Endodermal cell (in vitro differentiated cells): ENCODE measurements at places on chromosomes 1 and 21. TPM values are rescaled to one million over a fixed set of nuclear protein-coding genes. Genes with fewer than 3 reads are reported as not detected.

IFNLR1 gene
- 13.0 to 18.0 TPM (median 14.7 TPM) in 3 replicates for total RNA-seq

ETV3L gene
- total RNA-seq, result 0.21 to 0.38 TPM in 2 of 3 replicates, not detected in the other

DNA sequence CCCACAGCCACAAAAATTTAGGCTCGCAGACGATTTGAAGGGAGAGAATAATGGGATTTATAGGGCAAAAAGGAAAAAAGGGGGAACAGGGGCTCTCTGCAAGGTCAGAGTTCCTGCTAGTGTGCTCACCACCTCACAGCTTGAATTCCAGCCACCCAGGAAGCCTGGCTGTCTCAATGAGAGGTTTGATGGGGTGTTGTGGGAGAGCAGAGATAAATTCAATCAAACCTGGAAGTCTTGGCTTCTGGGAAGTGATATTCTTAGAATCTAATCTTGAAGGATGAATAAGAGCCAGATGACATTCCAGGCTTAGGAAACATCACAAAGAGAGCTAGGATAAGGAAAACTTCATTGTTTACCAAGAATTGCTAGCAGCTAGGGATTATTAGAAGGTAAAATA lies 47.4 kb upstream of the C21orf91 start:
- H3K36me3 ChIP-seq, result no peaks in the 10 kb centered on the region
- DNase-seq, result no peak

FMN2 gene
- total RNA-seq, result 20.6 and 26.9 TPM in 2 replicates

RGS16 gene
- total RNA-seq, result 13.7 and 14.8 TPM in 2 replicates

DNA sequence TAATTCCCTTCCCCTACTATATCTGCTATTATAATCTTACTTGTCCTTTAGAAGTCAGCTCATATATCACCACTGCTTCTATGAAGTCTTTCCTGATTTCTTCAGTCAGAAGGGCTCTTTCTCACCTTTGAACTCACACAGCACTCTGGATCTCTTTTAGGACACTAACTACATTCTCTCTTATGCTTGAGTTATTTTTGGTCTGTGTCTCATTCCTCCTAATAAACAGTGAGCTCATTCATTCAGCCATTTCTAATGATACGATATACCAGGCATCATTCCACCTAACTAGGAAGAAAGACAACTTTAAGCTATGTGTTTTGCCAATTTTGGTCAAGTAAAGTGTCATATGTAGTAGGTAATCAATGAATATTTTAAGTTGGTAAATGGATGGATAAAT lies 1.2 kb upstream of the STYXL2 start:
- DNase-seq, result no peak
- no peak overlapping the region for H3K4me3 ChIP-seq
- H3K36me3 ChIP-seq, result no peaks in the 10 kb centered on the region
- H3K27ac ChIP-seq, result no peak overlapping the region
- H3K4me1 ChIP-seq, result no peaks in the 10 kb centered on the region
- no peaks in the 10 kb centered on the region for H3K27me3 ChIP-seq

DNA sequence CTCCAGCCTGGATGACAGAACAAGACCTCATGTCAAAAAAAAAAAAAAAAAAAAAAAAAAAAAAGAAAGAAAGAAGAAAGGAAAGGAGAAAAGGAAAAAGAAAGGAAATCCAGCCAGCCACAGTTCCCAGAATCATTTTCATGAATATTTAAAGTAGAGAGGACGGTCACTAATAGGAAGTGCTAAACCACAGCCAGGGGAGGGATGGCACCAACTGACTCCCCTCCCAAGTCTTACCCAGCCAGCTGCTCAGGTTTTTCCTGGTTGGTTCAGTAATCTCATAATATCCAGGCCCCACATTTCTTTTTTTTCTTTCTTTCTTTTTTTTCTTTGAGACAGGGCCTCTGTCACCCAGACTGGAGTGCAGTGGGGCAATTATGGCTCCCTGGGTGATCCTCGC lies 63.9 kb upstream of the AK4 start:
- H3K4me1 ChIP-seq, result no peaks in the 10 kb centered on the region
- H3K4me3 ChIP-seq, result no peak overlapping the region
